Suppressor macrophage treated with lipopolysaccharide for 1 hour (primary cell): ENCODE measurements at places on chromosomes 7 and 10.

DNA sequence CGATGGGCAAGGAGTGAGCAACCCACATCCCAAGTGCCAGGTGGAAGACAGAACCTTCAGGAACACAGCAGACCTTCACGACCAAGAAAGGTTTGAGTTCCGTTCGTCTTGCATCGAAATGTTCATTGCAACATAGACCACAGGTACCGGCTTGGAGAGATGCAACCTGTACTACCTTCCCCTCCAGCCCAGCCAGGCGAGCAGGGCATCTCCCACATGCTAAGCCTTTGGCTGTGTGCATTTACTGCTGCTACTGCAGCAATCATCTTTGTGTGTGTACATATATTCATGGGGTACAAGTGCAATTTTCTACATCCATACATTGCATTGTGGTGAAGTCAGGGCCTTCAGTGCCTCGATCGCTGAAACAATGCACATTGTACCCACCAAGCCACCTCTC, 58.8 kb downstream of the CTBP2 start:
- DNase-seq = no peak

GRCh38 chr10:96136810-96137209, 6.7 kb downstream of the ZNF518A start:
- no peak for DNase-seq

GRCh38 chr7:55531536-55531935, 40.8 kb downstream of the VOPP1 start:
- no peak for DNase-seq

- no peak for DNase-seq
Observed at GRCh38 chr10:89002226-89002978, 11.8 kb downstream of the FAS start.
